ENCODE measurements at places on chromosomes 13 and 19.

GRCh38 chr19:44593294-44593693, 20.1 kb upstream of the IGSF23 start:
- DNase-seq: no peak

GRCh38 chr19:47111006-47111621, 2.5 kb downstream of the ZC3H4 start:
- no peak for DNase-seq

- no peak for DNase-seq
These were observed 503.3 kb downstream of the COG6 start for GRCh38 chr13:40158757-40159156.

DNA sequence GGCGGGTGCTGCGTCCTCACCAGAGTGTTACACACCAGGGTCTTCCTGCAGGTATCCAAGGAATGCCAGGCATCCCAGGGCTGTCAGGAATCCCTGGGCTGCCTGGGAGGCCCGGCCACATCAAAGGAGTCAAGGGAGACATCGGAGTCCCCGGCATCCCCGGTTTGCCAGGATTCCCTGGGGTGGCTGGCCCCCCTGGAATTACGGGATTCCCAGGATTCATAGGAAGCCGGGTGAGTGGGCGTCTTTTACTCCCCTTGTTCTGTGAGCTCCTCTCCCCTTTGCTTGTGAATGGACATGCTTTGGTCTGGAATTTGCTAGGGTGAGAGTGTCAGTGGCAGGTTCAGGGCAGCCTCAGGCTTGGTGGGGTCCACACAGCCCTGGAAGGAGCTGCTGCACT, 75.9 kb downstream of the RAB20 start:
- no peak for DNase-seq

GRCh38 chr19:58237324-58237723, 8.6 kb downstream of the ZNF544 start:
- no peak for DNase-seq

- no peak for DNase-seq
These were observed 10.2 kb downstream of the GAS6 start for GRCh38 chr13:113853518-113854237.

DNA sequence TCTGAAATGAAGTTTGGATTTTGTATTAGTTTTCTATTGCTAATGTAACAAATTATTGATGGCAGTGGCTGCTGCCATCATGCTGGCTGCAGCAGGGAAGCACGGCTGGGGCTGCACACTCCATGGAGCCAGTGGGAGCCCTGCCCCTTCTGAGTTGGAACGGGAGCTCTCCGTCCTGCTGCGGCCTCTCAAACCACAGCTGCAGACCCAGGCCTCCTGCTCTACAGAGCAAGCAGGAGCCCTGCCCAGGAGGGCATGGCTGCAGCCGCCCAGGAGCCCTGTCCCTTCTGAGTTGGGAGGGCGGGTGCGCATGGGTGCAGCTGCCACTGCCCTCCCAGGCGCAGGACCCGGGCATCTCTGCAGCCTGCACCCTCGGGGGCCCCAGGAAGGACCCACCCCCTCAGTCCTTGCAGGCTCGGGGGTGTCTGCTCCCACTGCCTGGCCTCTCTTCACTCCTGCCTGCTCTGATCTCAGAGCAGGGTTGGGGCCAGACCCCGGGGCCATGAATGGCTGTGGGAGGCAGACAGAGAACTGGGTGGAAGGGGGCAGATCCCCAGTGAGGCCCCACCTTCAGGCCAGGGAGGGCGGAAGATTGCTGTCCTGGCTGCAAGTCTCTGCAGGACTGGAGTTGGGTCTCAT, 21.0 kb upstream of the ESD start:
- no peak for DNase-seq

- DNase-seq: no peak
These were observed 9.2 kb downstream of the CYP2B6 start for GRCh38 chr19:41000310-41000737.

DNA sequence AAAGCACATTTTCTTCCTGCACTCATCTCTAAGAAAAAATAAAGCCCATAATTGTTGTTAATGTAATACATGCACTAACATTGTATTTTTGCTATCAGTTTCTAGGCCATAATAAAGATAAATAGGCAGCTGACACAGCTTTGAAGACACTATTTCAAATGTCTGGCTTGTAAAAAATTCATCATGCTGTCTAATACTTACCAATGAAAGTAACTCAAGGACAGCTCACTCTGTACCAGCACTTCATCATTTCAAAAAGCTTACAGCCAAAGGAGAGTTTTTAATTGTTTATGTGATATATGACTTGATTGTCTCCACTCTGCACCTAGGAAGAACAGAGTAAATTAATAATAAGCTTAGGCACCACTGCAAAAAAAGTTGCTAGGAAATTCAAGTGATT, 1423.3 kb upstream of the PCDH20 start:
- DNase-seq: no peak

DNA sequence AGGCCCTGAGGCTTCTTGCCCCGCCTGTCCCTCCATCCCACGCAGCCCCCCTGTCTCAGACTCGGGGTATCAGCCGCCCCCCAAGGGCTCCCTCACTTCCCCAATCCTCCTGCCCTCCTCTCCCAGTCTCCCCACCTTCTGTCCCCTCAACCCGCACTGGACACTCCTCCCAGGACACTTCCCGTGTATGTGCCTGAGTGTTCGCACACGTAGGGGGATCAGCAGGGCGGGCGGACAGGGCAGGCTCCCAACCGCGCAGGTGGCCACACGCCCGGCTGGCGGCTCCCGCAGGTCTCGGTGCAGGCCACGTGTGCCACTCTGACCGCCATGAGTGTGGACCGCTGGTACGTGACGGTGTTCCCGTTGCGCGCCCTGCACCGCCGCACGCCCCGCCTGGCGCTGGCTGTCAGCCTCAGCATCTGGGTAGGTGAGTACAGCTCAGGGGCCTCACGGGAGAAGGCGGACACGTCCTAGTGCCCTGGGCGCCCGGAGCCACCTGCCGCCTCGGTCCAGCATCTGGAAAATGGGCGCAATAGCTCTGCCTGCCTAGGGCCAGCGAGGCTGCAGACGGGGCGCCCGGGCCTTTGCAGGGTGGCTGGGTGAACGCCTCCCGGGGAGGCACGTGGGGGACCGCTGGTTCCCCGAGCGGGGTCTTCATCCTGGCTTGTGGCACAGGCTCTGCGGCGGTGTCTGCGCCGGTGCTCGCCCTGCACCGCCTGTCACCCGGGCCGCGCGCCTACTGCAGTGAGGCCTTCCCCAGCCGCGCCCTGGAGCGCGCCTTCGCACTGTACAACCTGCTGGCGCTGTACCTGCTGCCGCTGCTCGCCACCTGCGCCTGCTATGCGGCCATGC, 2.3 kb downstream of the KISS1R start:
- no peak for DNase-seq

DNA sequence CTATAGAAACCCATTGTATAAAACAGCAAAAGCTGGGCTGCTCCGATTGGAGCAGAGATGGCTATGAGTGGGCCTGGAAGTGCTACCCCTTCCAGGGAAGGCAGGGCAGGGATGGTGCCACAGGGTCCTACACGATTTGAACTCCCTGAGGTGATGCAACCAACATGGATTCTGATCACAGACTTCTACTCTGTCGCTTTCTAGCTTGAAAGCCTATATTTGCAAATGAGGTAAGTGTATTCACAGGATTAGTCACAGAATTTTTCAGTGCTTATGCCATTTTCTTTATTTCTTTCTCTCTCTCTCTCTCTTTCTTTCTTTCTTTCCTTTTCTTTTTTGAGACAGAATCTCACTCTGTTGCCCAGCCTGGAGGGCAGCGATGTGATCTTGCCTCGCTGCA, 179.0 kb downstream of the SPRY2 start:
- no peak for DNase-seq

All from stimulated activated CD8-positive, alpha-beta memory T cell treated with anti-CD3 and anti-CD28 coated beads, Interleukin-4, amount 100 ng/mL, for 24 hours (primary cell).